ENCODE measurements at places on chromosomes 4 and X. TPM values are rescaled to one million over a fixed set of nuclear protein-coding genes. Genes with fewer than 3 reads are reported as not detected.

DNA sequence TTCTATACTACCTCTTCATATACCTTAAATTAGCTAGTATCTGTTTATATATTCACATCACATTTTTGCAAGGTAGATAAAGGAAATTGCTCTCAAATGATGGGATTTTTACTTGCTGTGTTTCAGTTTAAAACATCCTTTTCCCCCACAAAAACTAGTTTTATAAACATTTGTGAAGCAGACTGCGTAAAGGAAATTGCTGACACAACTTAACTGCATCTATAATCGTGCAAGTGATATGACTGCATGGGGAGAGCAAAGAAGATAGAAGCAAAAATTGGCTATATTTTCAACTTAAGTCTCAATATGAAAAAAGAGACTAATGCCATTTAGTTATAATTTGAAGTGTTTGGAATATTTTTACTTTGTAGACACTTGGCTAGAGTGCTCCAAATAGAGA, 385.2 kb downstream of the C4orf33 start:
- DNase-seq = no peak

DNA sequence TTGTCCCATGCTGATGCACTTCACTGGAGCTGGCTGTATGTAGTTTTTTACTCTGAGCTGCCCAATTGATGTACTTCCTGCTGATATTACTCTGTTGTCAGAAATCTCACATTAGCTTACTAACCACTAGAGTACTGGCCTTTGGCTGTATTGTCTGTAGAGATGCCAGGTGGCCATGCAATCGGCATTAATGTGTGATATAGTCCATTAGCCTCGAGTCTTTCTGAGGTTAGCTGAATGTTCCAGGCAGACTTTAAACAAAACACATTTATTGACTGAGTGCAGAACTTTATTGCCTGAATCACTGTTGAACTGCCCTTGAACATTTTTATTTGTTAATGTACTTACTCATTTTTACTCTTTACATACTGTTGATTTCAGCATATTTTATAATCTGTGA, 335.2 kb downstream of the PCDH10 start:
- DNase-seq = no peak

GRCh38 chr4:89334311-89334710, 26.7 kb upstream of the GPRIN3 start:
- no peak for DNase-seq

The ZNF141 gene
- 21.2 TPM for total RNA-seq

The THAP9 gene
- 5.9 TPM for total RNA-seq

The GLUD2 gene
- 1.4 TPM for total RNA-seq

The HELT gene
- not detected for total RNA-seq

The KIAA1210 gene
- total RNA-seq = not detected

DNA sequence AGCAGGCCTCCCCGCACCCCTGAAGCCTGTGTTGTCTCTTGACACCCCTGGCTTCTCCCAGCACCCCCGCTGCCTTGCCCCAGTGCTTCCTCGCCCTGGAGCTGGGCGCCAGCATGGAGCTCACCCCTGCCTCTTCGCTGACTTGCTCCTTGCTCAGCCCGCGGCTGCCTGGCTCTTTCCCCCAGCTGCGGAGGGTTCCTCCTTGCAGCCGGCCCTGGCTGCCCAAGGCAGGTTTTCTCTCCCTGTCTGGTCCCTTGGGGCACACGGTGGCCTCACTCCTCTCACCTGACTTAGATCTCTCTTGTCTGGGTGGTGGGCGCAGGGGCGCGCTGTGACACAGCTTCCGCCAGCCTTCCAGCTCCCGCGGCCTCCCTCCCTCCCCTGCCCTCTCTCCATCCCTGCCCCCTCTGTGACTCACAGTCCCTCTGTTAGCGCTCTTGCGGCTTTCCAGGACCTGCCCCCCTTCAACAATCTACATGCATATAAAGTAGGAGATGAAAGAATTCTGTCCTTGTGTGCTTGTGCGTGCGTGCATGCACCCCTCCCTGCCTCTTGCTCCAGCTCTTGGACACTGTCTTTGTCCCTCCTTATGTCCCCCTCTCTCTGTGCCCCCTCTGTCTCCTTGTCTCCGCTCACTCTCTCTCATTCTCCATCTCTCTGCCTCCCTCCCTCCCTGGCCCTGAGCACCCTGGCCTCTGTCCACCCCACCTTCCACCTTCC, 2.2 kb downstream of the PLXNB3 start:
- peak; percentile 24 for DNase-seq

DNA sequence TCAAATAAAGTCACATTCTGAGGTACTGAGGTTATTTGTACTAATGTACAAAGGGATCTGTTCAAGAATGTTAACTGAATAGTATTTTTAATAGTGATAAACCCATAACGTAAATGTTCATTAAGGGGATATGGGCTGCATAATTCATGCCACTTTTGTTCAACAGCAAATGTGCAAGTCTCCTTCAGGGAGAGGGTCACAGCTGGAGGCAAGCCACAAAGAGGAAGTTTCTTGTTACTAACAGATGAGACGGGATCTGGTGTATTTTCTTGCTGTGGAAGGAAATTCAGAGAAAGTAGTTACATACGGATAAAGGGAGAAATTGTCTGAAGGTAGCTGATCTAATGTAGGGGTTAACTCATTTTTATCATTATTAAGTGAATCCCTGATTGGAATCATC, 10.0 kb downstream of the ZFP42 start:
- DNase-seq = no peak

GRCh38 chr4:143344774-143345173, 8.1 kb downstream of the GAB1 start:
- no peak for DNase-seq

- DNase-seq = no peak
Observed at GRCh38 chrX:102115748-102116147, 9.7 kb upstream of the TCEAL2 start.

DNA sequence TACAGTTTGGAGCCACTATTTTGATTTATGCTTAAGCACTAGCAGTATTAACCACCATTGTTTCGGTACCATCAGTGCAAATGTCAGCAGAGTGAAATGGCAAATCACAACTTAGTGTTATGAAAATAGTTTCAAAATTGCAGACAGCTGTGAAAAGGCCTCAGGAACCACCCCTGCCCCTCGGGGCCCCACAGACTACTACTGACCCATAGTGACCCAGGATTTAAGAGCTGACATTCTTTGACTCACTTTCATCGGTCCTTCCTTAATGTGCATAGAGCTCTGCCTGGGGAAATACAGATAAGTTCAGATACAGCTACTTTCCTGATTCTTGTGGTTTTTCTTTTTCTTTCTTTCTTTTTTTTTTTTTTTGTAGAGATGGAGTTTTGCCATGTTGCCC, 3.3 kb upstream of the BBS7 start:
- DNase-seq = no peak

DNA sequence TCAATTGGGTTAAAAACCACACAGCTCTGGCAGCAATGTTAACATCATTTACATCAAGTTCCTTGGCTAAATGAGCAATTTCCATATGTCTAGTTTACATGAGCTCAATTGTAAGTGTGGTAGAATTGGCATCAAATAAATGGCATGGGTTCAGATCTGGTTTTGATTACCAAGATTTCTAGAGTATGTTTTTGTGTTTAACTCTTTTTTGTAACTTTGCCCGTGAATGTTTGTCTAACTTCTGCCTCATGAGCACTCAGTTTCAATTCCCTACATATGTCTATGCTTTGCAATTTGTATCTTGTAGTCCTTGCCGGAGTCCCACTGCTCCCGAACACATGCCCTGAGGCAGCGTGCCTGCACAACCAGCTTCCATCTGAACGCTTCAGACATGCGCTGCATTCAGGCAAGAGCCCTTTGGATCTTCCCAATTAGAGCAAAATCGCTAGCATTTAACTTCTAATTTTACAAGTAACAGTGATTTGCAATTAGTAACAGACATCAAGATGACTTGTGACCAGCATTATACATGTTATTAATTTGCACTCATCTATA, 644.4 kb downstream of the TRIML1 start:
- DNase-seq = no peak

The FUNDC1 gene
- 20.6 TPM for total RNA-seq

DNA sequence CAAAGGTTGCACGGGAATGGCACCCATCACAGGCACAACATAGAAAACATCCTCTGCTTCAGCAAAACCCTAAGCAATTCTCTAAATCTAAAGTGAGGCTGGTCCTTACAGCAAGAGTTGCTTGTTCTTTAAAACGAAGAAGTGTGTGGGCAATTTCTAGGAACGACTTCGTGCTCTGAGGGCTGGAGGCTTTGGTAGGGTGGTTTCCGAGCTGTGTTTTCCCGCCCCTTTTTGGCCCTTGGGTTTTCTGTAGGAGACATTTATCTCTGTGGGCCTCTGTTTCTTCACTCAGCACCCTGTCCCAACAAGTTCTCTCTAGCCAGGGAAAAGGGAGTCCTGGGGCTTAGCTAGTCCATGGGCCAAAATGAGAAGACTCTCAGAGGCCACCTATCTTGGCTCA, 84.2 kb downstream of the SLC2A9 start:
- DNase-seq = no peak

All from G401 (cell line).